ENCODE measurements at places on chromosomes 6 and 20. TPM values are rescaled to one million over a fixed set of nuclear protein-coding genes. Genes with fewer than 3 reads are reported as not detected.

DNA sequence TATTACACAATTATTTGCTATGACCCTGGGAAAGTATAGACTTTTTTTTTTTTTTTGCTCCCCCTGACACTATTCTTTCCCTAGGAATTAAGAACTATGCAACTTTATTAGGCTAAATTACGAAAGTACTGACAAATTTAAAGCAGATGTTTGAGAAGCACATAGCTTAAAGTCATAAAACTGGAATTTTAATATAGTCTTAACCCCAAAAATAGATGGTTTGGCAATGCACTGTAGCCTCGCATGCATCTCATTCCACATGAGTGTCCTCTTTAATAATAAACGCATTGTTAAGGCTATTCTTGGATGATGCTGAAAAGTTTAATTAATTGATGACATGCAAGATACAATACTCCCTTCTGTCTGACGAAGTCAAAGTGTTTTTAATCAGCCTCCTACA, 49.3 kb downstream of the TBC1D7 start:
- no peaks in the 10 kb centered on the region for H3K27me3 ChIP-seq
- H3K36me3 ChIP-seq: peaks cover 2% of the 10 kb centered on the region
- no peak overlapping the region for H3K27ac ChIP-seq
- no peak overlapping the region for H3K4me3 ChIP-seq
- peaks cover 3% of the 10 kb centered on the region for H3K4me1 ChIP-seq

DNA sequence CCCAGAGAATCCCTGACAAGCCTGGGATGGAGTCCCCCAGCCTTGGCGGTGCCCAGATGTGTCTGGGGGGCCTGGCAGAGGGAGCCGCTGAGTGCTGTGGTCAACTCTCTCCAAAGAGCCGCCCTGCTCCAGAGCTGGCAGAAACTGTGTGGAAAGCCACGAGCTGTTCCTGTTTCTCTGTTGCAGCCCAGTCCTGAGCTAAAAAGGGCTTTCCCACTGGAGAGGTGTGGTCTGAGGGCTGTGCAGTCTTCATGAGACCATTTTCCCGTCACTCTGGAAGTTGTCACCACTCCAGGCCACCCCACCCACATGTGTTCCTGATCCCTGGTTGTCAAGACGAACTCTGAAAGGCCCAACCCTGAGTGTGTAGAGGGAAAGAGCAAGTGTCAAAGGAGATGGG, 99.7 kb upstream of the KCNK16 start:
- H3K36me3 ChIP-seq: no peaks in the 10 kb centered on the region
- H3K27me3 ChIP-seq: peaks cover 2% of the 10 kb centered on the region
- H3K27ac ChIP-seq: no peak overlapping the region

DNA sequence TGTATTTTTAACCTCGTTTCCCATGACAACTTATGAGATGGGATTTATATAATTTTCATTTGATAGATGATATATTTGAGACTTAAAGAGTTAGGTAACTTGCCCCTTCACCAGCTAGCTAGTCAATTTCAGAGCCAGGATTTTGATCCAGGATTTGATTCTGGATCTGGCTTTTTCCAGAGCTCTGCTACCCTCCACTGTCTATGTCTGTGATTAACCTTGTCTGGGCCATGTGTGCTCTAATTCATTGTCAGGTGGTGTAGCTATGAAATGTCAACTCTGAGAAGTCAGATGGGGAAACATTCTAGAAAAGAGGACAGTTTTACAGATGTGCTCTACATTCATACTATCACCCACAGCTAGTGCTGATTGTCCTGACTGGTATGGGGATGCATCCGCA, 42.5 kb upstream of the MLIP start:
- H3K4me1 ChIP-seq: peaks cover 11% of the 10 kb centered on the region
- H3K4me3 ChIP-seq: no peak overlapping the region
- H3K27me3 ChIP-seq: no peaks in the 10 kb centered on the region
- H3K27ac ChIP-seq: no peak overlapping the region
- no peak for DNase-seq
- H3K36me3 ChIP-seq: no peaks in the 10 kb centered on the region

DNA sequence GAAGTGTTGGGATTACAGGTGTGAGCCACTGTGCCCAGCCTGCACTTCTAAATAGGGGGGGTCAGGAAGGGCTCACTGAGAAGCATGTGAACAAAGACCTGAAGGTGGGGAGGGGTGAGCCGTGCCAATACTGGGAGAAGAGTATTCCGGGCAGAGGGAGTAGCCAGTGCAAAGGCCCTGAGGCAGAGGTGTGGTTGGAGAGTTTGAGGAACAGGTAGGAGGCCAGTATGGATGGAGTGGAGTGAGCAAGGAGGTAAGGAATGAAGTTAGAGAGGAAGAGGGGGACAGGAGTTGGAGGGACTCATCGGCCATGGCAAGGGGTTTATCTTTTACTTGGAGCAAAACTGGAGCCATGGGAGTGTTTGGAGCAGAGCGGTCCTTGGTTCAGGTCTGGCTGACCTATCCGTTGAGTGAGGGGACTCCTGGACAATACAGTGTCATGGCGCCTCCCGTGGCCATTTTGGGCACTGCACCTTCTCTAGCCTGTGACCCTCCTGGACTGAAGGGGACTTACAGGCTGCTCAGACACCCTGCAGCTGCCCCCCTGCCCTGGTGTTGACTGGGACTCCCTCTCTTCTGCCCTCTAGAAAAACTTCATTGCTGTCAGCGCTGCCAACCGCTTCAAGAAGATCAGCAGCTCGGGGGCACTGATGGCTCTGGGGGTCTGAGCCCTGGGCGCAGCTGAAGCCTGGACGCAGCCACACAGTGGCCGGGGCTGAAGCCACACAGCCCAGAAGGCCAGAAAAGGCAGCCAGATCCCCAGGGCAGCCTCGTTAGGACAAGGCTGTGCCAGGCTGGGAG, 12.1 kb downstream of the FOXS1 start:
- peak; percentile 90 for DNase-seq
- no peaks in the 10 kb centered on the region for H3K36me3 ChIP-seq
- peak overlapping the region; percentile 13 for H3K27ac ChIP-seq
- H3K4me1 ChIP-seq: peaks cover 6% of the 10 kb centered on the region
- no peak overlapping the region for H3K4me3 ChIP-seq
- no peaks in the 10 kb centered on the region for H3K27me3 ChIP-seq

- no peak overlapping the region for H3K27ac ChIP-seq
- peaks cover 5% of the 10 kb centered on the region for H3K36me3 ChIP-seq
- no peaks in the 10 kb centered on the region for H3K27me3 ChIP-seq
- peaks cover 8% of the 10 kb centered on the region for H3K4me1 ChIP-seq
Observed at GRCh38 chr6:165092881-165093595, 216.4 kb downstream of the C6orf118 start.

DNA sequence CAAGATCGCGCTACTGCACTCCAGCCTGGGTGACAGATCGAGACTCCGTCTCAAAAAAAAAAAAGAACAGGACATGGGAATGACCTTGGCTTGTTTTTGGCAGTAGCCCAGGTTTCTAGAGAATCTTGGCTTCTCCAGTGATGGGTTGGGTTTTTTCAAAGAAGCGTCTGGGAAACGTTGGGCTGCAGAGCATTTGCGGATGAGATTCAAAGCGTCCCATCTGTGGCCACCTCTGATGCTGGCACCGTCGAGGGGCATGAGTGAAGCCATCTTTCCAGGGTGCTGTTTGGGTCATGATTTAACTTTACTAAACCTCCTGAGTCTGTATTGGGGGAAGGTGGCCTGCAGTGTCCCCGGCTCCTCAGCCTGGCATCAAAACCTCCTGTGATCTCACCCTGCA, 43.2 kb upstream of the SRF start:
- H3K4me1 ChIP-seq: peaks cover 3% of the 10 kb centered on the region
- H3K27me3 ChIP-seq: no peaks in the 10 kb centered on the region
- H3K36me3 ChIP-seq: no peaks in the 10 kb centered on the region
- no peak for DNase-seq

DNA sequence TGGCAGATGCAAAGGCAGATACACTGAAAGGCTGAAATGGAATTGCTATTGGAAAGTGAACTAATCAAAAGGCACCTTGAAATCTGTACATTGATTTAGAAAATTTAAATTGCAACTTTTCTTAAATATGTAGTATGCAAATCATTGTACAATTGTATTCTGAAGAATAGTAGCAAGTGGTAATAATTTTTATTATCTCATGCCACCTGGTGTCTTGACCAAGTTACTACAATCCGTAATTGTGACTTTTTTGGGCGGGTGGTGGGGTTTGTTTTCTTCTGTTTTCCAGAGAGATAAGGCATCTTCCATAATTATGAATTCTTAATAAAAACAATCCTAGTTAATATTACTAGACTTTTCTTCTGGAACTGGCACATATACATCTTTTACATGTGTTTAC, 12.5 kb upstream of the BCKDHB start:
- H3K4me1 ChIP-seq: peaks cover 2% of the 10 kb centered on the region
- H3K27me3 ChIP-seq: peaks cover under 1% of the 10 kb centered on the region
- H3K27ac ChIP-seq: no peak overlapping the region
- no peak for DNase-seq

PFDN4 gene
- 29.6 TPM for total RNA-seq

GRM1 gene
- 0.41 TPM for total RNA-seq

FAM83B gene
- 17.4 TPM for total RNA-seq

OTOR gene
- total RNA-seq: not detected

DSP gene
- 366 TPM for total RNA-seq

TCF21 gene
- not detected for total RNA-seq

Data from progenitor cell of endocrine pancreas (in vitro differentiated cells).